Breast epithelium (tissue), 4 donors: ENCODE measurements at places on chromosomes 6 and 20. TPM values are rescaled to one million over a fixed set of nuclear protein-coding genes. Genes with fewer than 3 reads are reported as not detected.

OR2H2 gene
- total RNA-seq, result not detected

THEMIS gene
- 2.6 TPM for total RNA-seq

CRYBG1 gene
- 142 TPM for total RNA-seq

DEFB132 gene
- 0.33 TPM for total RNA-seq

POM121L2 gene
- not detected for total RNA-seq

FAXC gene
- 14.2 TPM for total RNA-seq

RPS18 gene
- 3,121 TPM for total RNA-seq

MCCD1 gene
- total RNA-seq, result not detected

PRL gene
- 0.29 TPM for total RNA-seq

TXLNB gene
- 0.96 TPM for total RNA-seq

PSORS1C2 gene
- total RNA-seq, result not detected

- DNase-seq, result no peak
Measured at GRCh38 chr6:128388380-128388779, 132.0 kb downstream of the PTPRK start.

- no peak for DNase-seq
Measured at GRCh38 chr6:127457456-127458064, 1.6 kb downstream of the KIAA0408 start.

GRCh38 chr6:165191461-165191860 lies 117.9 kb downstream of the C6orf118 start:
- DNase-seq, result no peak

GRCh38 chr20:25587536-25587935 lies 2.2 kb upstream of the NINL start:
- no peak for DNase-seq

DNA sequence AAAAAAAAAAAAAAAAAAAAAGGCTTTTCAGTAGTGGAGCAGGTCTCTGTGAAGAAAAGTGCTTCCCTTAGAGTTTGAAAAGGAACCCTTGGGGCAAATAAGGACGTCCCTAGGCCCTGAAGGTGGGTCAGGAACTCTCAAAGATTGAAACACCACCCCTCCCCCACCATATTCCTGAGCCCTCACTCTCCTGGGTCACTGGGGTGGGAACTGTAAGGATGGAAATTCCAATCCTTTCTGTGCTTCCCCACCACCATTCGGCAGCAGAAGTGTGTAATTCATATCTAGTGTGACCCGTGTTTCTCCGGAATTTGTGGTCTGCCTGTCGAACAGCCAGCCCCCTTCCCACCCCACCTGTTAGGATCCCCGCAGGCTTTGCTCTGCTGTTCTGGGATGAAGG lies 12.3 kb downstream of the CDYL start:
- DNase-seq, result no peak

- DNase-seq, result no peak
Measured at GRCh38 chr20:40583205-40583604, 105.8 kb downstream of the MAFB start.

DNA sequence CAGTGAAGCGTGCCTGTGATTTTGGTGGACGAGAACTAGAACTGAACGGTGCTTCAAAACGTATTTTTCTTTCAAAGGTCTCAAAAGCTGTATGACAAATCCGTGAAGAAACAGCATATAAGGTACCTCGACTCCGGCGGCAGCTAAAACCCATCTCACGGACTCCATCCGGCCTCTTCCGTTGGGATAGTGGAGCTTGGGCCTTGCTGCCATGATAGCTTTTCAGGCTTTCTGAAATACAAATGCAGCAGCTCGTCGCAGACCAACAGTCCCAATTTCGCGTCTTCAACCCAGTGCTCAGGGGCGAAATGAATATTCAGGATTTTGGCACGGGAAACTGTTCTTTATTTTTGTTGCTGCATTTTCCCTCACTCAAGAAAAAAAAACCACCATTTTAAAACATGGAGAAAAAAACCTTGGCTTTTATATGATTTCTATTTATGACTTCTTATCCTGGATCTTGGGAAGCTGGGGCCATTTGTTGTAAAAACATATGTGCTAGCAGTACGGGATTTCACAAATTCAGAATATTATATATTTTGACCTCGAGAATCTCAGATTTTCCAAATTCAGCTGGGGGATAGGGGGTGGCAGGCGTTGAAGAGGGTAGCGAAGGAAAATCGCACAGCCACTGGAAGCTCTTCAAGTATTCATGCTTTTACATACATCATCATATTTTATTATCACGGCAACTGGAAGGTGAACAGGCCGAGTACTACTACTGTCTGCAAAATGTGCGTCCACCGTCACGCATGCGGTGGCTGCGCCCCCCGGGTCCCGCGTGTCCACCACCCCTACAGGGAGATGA lies 849 bp downstream of the GSTA4 start:
- no peak for DNase-seq

GRCh38 chr6:44133003-44133931 lies 5.9 kb downstream of the TMEM63B start:
- DNase-seq, result peak; percentile 66

DNA sequence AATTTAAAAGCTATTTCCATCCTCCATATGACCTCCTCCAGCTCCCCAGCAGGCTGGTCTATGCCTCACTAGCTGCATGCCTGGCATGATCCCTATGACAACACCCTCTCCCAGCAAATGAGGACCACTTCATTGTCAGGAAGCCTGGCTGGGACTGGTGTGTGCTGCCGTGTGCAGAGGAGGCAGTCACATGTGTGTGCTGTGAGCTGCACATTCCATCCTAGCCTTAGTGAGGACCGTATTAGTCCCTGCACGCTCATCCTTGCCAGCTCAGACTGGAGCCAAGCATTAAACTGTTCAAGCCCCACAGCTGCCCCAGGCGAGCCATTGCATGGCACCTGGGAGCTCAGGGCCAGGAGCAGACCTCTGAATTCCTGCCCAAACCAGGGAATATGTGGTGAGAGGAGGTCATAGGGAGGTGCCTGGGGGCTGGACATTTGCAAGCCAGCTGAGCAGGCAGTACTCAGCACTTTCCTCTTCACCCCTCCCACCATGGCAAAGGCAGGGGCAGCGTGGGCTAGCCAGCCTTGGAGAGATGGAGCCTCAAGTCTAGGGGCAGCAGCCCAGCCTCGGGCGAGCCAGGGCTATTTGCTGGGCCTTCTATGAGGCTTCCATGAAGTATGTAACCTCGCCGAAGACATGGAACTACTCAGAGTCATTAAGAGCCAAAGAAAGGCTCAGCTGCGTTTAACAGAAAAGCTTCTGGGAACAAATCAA lies 8.7 kb upstream of the CCN5 start:
- no peak for DNase-seq

DNA sequence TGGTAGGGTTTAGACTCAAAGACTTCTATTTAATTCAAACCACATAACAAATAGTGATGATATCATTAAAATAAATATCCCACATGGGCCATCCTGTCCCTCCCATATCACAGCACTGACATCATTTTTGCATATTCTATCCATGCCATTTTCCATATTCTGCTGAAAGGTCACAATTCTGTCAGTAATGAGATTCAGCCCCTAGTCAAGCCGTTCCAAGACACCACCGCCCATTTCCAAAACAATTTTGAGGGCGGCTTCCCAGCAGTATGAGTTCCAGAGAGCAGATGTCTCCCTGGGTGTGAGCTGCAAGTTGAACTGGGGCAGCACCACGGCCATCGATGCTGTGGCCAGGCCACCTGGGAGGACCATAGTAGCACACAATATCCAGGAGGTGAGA lies 65.1 kb upstream of the PLEKHG1 start:
- DNase-seq, result no peak

DNA sequence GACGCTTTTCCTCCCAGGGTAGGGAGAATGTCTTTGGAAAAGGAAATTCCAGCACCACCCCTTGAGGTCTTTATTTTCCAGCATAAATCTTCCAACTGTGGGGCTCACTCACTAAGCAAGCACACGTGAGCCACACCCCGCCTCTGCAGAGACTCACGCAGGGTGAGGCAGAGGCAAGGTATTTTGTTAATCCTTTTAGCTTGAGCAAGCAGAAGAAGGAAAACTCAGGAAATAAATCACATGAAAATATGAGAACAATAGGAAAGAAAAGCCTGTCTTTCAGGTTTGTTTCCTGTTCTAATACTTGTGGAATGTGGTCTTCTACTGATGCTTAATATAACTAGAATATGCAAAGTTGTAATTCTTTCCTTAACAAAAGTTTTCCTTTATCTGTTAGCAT lies 4.1 kb upstream of the PHACTR2 start:
- no peak for DNase-seq

- DNase-seq, result no peak
Measured at GRCh38 chr20:17912916-17913315, 55.7 kb downstream of the SNX5 start.

GRCh38 chr20:59185809-59186208 lies 22.2 kb downstream of the ZNF831 start:
- DNase-seq, result no peak

- DNase-seq, result no peak
Measured at GRCh38 chr6:125270380-125270779, 31.4 kb downstream of the HDDC2 start.

DNA sequence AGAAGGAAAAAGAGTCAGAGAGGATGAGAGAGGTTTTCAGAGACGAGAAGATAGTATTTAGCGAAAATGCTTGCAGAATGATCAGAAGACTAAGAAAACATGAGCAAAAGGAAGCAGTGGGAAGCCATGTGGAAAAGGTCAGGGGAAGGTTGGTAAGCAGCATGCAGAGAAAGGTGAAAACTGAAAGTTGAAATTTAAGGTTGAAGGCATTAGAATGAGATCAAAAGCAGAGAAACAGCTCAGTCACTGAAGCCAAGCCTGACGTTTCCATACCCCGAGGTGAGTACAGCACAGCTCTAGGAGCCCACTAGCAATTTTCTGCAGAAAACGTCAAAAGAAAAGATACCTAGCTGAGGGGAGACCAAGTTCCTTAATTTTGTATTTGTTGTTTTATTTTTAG lies 19.1 kb upstream of the TFB1M start:
- no peak for DNase-seq

GRCh38 chr20:41249411-41250281 lies 67.9 kb downstream of the ZHX3 start:
- DNase-seq, result no peak

DNA sequence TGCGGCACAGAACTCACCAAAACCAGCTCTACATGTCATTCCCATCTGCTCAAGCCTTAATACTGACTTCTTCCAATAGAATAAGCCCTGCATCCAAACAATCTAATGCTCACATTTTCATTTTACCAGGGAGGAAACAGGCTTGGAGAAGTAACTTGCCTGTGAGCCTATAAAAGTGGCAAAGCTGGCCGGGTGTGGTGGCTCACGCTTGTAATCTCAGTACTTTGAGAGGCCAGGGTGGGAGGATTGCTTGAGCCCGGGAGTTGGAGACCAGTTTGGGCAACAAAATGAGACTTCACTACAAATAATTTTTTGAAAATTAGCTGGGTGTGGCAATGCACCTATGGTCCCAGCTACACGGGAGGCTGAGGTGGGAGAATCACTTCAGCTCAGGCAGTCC lies 133.7 kb downstream of the LY86 start:
- no peak for DNase-seq

DNA sequence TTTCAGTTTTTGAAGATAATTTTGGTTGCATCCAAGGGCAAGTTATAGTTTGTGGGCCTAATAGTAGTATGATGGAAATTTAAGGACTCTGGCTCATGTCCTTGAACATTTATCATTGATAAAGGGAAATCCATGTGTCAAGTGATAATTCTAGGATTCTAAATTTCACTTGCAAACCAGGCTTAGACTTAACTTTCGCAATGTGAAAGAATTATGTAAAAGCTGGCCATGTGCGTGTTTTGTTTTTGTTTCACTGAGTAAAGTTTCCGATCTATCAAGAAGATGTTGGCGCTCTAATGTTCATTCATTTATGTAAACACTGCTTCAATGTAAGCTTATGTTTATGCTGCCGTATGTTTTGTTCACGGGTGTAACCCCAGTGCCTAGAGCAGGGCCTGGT lies 302.0 kb downstream of the SOX4 start:
- DNase-seq, result no peak

DNA sequence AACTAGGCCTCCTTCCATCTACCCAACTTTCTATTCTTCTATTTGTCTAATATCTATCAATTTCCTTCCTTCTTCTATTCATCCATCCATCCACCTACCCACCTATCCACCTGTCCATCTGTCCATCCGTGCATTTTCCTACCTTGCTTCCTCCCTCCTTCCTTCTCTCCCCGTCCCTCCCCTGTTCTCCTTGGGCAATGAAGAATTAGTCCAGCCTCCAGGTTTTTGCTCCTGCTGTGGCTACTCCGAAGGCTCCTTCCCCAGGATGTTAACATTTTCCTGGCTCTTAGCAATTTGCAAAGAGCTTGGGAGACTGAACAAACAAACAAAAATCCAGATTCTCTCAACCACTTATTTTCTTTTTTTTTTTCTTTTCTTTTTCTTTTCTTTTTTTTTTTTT lies 81.6 kb downstream of the KCNB1 start:
- no peak for DNase-seq

DNA sequence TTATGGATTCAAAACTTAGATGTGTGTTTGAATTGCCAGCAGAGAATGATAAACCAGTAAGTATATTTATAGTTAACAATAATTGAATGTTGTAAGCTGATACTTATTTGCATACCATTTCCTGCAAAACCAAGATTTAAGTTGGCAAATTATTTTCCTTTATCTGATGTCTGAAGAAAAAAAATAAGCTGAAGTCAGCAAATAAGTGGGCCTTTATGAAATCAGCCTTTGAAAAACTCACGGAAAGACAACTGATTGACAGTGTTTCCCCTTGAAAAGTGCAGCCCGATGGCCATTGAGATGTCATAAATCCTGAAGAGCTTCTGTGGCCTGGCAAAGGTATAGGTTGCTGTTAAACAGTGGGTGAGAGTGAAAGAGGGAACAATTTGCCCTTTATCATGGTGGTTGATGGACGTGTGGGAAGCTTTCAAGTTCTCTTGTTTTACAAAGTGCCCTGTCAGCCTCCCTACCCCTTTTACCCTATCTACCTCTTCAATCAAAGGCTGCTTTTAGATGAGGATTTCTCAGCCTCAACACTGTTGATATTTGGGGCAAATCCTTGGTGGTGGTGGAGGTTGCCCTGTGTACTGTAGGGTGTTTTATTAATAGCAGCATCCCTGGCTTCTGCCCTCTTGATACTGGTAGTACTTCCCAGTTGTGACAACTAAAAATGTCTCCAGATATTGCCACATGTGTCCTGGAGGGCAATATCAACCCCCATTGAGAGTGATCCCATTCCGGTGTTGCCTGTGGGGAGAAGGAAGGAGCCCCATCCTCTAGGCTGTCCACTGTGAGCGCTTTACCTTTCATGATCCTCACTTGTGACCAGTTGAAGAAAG lies 50.2 kb downstream of the VAPB start:
- no peak for DNase-seq
